ENCODE measurements at places on chromosomes 7 and 10.

- DNase-seq, result no peak
Measured at GRCh38 chr7:5088906-5089305, 43.2 kb downstream of the RBAK start.

DNA sequence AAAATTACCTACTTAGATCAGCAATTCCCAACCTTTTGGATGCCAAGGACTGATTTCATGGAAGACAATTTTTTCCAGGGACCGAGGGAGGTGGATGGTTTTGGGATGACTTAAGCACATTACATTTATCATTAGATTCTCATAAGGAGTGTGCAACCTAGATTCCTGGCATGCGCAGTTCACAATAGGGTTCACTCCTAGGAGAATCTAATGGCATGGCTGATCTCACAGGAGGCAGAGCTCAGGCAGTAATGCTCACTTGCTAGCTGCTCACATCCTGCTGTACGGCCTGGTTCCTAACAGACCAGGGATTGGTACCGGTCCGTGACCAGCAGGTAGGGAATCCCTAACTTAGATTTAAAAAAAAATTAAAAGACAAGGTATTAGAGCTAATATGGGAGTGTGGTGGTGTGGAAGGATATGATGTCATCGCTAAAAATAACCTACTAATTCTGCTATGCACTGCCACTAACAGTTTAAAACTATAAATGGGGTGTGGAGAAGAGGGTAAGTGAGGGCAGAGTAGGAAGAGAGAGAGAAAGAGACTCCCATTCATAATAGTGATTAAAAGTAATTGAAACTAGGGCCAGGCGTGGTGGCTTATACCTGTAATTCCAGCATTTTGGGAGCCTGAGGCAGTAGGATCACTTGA, 282.7 kb downstream of the BAMBI start:
- no peak for DNase-seq

GRCh38 chr7:151876899-151877777, at the start of gene PRKAG2:
Gene PRKAG2 (minus strand): TSS chr7:151877115. CDS start chr7:151876620, 495 bp downstream.
- DNase-seq, result peak; percentile 61

GRCh38 chr10:69878038-69878437, 76.3 kb downstream of the COL13A1 start:
- no peak for DNase-seq

DNA sequence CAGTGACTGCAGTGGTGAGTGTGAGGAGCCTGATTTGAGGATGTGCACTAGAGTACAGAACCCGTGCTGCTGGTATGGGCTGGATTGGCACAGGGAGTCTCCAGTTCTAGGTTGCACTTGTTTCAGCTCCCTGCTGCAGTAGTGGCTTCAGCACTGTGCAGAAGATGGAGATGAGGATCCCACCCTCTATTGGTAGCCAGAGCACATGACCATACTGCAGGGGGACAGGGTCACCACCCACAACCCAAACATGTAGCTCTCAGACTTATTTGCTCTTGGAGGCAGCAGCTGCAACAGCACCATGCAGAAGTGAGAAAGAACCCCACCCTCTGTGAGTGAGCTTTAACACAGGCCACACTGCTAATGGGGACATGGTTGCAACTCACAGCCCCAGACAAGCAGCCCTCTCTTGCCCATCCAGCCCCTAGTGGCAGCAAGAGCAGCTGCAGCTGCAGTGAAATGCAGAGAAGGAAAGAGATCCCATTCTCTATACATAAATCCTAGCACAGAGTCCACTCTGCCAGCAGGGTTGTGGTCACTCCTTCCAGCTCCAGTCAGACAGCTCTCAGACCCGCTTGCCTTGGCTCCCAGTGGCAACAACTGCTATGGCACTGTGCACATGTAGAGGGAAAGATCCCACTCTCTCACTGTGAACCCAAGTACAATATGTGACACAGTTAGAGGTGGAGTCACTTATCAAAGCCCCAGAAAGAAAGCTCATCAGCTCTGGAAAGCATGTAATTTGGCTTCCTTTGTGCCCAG, 51.4 kb upstream of the SCIN start:
- no peak for DNase-seq

DNA sequence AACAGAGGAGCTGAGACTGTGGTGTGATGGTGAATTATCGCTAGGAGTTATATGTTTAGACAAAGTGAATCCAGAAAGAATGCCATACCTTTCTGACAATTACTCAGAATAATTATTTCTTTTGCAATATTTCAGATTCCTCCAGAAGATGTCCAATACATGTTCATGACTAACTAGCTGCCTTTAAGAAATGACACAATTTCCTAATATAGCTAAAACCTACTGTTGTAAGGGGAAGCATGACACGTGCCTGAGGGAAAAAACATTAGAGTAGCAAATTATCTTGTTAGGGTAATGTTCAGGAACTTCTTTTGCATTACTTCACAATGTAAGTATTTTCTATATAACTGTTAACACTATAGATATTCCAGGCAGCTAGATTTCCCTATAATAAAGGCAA, 150.3 kb downstream of the COL28A1 start:
- DNase-seq, result no peak

DNA sequence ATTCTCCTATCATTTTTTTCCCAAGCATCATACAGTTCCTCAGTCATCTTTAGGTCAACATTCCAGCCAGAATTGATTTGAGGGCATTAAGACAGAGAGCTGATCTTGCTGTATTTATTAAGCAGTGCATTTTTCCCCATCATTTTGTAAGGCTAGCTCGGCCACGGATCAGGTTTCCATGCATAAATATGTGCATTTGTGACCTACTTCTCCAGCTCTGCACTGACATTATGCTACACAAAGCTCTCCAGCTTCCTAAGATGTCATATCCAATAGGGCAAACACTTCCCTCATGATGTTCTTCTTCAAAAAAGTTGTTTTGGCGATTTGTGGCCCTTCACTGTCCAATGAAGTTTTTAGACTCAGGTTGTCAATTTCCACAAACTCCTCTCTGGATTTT, 202.6 kb downstream of the C7orf25 start:
- DNase-seq, result no peak

DNA sequence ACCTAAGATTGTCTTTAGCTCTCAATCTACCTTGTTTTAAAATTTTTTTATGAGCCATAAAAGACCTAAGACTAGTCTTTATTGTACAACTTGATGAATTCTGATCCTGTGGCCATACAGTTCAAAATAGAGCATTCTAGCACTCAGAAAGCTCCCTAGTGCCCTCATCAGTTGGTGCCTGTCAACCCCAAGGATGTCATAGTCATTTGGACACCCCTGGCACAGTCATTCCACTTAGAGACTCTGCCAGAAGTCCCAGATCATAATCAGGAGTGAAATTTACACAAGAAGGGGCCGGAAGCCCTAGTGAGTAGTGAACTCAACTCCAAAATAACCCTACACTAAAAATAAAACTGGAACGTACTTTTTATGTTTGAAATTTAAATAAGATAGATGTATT, 80.0 kb upstream of the INSIG1 start:
- DNase-seq, result no peak

- no peak for DNase-seq
Measured at GRCh38 chr10:98920807-98921206, 314.8 kb downstream of the HPSE2 start.

DNA sequence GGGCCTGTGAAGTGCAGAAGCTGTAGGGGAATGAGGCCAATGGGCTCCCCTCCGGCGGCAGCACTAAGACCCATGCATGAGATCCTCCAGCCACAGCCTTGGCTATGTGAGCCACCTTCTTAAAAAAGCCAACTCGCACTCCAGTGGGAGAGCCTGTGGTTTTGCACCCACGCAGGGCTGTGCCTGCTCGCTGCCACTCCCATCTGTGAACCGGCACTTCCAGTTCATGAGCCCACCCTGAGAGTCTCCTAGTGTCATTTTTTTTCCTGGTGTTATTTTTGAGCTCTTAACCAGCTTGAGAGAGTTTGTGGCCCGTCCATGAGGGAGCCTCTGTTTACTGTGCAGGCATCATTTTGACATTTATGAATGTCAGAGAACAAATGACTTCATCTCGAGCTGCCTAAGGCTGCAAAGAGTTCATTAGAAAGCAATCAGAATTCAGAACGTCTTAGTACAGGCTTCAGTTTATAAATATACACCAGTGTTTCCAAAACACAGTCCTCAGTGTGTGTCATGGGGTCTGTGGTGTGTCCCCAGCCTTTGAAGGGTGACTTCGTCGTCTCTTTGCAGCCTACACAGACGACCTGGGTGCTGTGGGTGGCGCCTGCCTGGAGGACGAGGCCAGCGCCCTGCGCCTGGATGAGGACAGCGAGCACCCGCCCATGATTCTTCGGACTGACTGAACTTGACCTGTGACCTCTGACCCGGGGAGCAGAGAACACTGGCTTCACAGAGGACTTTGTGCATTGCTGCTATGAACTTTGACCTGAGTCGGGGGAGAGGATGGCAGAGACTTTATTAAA, 40.4 kb downstream of the WIPI2 start:
- no peak for DNase-seq

All from NCI-H2081 treated with DMSO at 0.1 percent for 48 hours (cell line).